ENCODE measurements at places on chromosomes 11 and 22.

- no peak for DNase-seq
Measured at GRCh38 chr11:101442171-101442570, 141.6 kb downstream of the TRPC6 start.

DNA sequence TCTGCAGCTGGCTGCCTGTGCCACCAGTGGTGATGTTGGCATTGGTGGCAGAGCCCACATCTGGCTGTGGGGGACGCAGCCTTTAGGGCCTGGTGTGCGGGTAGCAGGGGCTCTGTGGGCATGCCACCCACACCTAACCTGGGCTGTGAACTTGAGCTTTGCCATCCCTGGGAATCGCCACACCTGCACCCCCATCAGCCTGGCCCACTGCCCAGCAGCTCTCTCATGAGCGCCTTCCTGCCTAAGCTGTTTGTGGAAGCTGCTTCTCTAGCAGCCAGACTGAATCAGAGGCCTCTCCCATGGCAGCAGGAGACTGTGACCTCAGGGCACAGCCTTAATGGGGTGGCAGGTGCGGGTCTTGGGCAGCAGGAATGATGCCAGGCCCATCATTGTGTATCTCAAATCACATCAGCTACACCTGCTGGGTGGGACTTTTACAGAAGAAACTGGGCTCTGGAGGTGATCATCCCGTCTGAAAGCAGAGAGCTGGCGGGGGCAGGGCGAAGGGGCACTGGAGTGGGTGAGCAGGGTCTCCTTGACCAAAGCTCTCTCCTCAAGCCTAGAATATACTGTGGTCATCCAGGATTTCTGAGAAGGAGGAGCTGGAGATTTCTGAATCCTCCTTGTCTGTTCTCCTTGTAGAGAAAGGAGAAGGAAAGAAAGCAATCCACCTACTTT lies 17.8 kb upstream of the CARS1 start:
- no peak for DNase-seq

GRCh38 chr11:99271527-99271926 lies 250.8 kb downstream of the CNTN5 start:
- no peak for DNase-seq

DNA sequence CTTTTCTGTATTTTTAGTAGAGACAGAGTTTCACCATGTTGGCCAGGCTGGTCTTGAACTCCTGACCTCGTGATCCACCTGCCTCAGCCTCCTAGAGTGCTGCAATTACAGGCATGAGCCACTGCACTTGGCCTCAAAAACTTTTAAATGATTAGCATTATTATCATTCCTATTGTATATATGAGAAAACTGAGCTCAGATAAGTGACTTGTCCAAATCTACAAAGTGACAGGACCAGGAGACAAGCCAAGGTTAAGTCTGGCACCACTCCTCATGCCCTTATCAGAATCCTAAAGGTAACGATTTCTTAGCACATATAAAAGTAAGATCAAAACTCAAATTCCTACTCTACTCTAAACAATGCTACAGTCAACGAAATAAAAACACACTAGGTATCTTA lies 32.2 kb upstream of the CHRNA10 start:
- DNase-seq, result no peak

DNA sequence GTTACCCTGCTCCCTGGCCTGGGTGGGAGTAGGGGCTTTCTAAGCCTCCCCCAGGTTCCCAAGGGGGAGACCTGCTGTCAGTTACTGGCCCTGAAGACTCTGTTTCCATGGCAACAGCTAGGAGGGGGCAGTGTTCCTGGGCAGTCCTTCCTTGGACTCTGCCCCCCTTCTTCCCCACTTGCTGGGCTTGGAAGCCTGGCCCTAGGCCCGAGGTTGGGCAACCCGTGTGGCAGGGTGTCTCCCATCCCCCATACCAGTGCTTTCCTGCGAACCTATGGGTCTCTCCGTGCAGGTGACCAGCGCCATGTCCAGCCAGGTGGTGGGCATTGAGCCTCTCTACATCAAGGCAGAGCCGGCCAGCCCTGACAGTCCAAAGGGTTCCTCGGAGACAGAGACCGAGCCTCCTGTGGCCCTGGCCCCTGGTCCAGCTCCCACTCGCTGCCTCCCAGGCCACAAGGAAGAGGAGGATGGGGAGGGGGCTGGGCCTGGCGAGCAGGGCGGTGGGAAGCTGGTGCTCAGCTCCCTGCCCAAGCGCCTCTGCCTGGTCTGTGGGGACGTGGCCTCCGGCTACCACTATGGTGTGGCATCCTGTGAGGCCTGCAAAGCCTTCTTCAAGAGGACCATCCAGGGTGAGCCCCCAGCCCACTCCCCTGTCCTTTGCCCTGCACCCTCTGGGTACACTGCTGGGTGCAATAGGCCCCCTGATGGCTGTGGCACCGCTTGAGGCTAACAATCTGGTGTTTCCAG lies 1.7 kb downstream of the ESRRA start:
- DNase-seq, result peak; percentile 54

- DNase-seq, result no peak
Measured at GRCh38 chr22:48744967-48745841, 1082.5 kb downstream of the BRD1 start.

DNA sequence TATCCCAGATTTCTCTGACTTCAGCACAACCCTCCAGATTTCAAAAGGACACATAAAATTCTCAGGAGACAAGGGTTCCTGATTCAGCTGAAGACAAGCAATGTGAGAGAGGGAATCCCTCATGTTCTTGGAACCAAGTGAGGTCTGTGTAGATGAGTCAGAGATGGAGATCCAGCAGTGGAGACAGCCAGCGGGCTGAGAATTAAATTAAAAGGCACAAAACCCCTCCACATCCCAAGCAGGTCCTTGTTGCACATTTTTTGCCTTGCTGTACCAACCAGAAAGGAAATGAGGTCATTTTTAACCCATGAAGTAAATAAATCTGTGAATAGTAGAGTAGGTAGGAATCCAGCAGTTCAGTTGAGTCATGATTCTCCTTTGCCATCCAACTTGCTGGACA lies 9.7 kb downstream of the MTNR1B start:
- DNase-seq, result no peak

DNA sequence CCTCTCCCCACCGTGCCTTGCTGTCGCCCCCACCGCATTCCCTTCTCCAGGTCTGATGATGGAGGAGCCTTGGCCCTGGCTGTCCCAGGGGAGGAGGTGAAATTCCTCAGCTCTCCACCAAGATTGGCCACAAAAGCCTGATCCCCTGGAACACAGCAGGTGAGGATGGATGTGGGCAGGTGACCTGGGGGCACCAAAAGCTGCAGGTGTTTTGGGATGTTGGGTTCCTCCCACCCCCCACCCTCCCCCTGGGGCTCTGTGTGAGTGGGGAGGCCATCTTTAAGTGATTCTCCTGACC lies 639 bp downstream of the TRIOBP start:
- DNase-seq, result no peak

GRCh38 chr22:27585141-27585540 lies 216.4 kb downstream of the MN1 start:
- DNase-seq, result no peak

- DNase-seq, result no peak
Measured at GRCh38 chr11:120710354-120711131, 199.0 kb downstream of the GRIK4 start.

DNA sequence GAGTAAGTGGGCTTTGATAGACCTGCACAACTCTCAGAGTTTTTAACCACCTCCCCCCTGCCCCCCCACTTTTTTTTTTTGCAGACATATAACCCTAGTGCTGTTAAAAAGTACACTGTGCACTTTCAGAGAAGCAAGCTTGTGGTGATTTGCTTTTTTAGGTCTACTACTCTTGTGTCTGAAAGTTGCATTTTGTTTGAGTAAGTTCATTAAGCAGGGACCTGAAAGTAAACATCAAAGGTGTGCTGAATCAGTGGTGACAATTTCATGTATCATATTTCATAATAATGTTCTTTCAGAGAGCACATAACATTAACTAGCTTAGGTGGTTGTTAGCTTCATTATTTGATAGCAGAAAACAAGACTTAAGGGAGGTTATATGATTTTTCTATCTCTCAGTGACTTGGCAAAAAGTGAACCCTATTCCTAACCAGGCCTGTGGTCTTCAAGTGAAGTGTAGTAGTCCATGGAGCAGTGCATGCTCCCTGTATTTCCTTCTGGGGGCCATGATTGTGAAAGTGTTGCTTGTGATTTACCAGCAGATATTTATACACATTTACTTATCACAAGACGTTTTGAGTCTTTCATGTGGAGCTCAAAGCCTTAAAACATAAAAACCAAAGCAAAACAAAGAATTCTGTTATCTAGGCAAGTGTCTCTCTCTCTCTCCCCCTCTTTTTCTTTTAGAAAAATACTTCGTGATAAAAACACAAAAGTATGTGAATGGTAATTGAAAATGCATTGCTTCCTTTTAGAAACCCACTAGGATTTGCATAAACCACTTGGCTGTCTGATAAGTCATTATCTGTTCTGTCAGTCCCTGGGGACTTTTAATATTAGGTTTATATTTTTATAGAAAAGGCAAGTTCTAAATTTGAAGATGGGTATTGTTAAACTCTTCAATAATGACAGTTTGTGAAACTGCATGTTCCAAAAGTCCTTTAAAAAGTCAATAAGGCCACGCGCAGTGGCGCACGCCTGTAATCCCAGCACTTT lies 7.5 kb upstream of the RAG2 start:
- DNase-seq, result peak; percentile 14

DNA sequence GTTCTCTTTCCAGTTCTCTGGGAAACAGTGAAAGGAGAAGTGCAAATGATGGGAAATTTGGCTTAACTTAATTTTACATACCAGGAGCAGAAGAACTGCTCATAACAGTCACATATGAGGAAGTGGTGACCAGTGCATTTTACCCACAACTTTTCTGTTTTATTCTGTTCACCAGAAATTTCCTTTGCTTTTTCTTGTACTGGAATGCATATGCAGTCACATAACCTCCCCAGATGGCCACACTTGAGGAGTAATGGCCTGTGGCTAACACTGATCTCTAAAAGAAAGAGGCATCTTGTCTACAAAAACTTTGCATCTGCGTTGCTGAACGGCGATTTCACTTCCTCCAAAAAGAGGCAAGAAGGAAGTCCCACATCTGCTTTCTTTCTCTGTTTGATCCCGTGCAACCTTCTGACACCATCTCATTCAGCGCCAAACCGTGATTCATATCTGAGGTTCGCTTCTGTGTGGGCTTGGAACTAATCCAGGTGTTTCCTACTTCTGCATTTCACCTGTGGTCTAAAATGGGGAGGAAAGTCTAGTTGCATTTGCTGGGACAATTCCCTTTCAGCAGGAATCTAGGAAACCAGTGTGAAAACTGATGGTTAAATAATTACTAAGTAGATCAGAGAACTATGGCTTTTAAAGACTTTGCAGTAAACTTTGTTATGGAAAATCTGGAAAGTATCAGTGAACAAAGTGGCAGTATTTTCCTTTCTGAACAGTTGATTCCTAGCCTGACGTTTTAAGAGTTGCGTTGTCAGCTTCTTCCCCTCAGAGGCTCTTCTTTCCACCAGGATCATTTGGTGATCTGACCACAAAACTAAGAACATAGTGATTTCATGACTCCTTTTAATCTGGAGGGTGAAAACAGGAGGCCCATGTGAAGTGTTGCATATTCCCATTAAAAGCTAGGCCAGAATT lies 4.2 kb upstream of the MPEG1 start:
- peak; percentile 61 for DNase-seq

DNA sequence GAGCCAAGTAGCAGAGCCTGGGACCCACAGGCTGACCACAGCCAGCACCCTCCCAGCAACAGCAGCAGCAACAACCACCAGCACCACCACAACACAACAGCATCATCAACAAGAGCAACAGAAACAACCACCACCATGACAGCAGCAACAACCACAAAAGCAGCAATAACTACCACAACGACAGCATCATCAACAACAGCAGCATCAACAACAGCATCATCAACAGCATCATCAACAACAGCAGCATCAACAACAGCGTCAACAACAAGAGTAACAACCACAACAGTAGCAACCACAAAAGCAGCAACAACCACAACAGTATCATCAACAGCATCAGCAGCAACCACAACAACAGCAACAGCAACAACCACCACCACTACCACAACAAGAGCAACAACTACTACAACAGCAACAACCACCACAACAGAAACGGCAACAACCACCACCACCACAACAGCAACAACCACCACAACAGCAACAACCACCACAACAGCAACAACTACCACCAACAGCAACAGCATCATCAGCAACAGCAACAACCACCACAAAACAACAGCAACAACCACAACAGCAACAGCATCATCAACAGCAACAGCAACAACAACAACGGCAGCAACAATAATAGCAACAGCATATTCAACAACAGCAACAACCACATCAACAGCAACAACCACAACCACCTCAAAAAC lies 22.1 kb upstream of the FGF3 start:
- no peak for DNase-seq

- DNase-seq, result no peak
Measured at GRCh38 chr22:29617922-29618629, 14.6 kb downstream of the NF2 start.

GRCh38 chr11:64268893-64269539 lies 15.4 kb downstream of the BAD start:
- DNase-seq, result peak; percentile 67

DNA sequence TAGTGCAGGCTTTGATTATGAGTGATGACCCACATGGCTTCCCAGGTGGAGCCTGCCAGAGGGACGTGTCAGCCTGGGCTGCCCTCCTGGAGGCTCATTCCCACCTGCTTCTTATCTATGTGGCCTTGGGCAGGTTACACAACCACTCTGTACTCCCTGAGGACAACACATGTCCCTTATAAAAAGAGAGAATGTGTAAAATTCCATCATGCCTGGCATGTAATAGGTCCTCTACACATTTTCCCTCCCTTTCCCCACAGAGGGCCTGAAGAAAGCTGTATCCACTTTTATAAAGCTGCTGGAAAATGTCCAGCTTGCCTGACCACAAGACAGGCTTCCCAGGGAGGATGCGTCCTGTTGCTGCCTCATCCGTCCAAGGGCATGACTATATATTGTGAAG lies 55.0 kb upstream of the VSTM5 start:
- no peak for DNase-seq

DNA sequence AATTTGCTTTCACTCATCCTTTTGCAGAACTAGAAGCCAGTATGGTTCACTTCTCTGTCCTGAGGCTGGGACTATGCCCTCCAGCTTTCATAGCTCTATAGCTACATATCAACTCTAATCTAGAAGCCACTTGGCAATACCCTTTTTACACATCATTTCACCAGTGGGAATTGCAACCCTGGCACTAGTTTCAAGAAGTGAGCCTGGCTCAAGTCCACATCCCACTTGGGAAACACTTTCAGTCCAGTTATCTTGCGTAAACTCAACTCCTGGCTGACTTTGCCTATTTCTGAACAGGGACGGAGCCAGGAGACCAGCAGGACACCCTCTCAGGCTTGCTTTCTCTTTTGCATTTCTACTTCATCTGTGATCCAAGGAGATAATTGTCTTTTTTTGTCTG lies 19.9 kb upstream of the FAT3 start:
- DNase-seq, result no peak

GRCh38 chr11:88415495-88415894 lies 78.0 kb upstream of the CTSC start:
- no peak for DNase-seq

DNA sequence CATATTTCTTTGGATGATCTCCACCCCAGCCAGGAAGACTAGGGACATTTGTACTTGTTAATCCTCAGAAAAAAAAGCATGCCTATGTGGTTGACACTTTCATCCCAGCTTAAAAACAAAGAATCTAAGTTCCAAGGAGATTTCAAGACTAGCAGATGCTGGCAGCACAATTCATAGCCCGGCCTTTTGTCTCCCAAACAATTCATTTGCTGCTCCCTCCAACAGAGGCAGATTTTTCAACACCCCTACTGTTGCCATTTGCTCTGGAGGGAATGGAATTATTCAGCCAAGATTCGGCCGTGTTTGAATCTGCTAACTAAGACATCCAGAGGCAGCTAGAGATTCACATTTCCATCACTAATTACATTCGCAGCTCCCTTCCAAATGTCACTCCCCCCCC lies 15.3 kb downstream of the P2RX3 start:
- no peak for DNase-seq

Measured in hematopoietic multipotent progenitor cell treated with erythropoietin and hydrocortisone succinate and interleukin-3 and kit ligand, for 6 days (in vitro differentiated cells).